CD4-positive, alpha-beta T cell treated with Interleukin-1 beta for 1 hour (primary cell): ENCODE measurements at places on chromosomes 11 and 22.

DNA sequence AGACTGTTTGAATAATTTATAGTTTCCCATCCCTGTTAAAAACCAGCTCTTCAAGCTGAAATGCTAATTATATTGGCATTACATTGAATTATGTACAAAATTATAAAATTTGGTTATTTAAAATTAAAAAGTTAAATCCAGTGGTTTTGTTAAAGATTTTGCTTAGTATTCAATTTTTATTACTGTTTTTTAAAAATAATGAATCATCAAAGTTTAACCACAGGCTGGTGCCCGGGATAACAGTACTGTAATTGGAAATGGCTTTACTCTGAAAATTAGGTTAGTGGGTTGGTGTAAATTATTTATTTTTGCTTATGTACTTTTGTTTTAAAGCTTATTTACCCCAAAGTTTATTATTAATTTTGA lies 45.4 kb upstream of the WEE1 start:
- no peak for DNase-seq

- no peak for DNase-seq
These were observed 11.2 kb downstream of the TMEM121B start for GRCh38 chr22:17109976-17110375.

GRCh38 chr11:1943977-1944376 lies 3.2 kb upstream of the MRPL23 start:
- no peak for DNase-seq

GRCh38 chr11:111387363-111387762 lies 8.3 kb upstream of the POU2AF1 start:
- no peak for DNase-seq

GRCh38 chr11:81916451-81916850 lies 817.2 kb downstream of the FAM181B start:
- no peak for DNase-seq

GRCh38 chr11:61871158-61871597 lies 20.2 kb downstream of the FADS3 start:
- peak; percentile 51 for DNase-seq

DNA sequence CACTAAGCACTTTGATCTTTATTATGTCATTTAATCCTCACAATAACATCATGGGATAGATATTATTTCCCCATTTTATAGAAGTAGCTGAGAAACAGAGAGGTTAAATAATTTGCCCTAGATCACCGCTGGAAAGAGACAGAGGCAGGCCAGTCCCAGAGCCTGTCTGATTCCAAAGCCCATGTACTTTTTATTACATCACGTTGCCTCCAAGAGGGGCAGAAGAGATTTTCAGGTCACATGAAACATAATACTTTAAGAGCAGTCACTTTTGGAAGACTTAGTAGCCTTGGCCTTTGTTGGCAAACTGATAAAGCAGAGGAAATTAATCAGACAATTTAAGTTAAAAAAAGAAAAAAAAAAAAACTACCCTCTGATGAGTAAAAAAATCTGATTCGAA lies 200.2 kb upstream of the ARHGAP20 start:
- DNase-seq = no peak

DNA sequence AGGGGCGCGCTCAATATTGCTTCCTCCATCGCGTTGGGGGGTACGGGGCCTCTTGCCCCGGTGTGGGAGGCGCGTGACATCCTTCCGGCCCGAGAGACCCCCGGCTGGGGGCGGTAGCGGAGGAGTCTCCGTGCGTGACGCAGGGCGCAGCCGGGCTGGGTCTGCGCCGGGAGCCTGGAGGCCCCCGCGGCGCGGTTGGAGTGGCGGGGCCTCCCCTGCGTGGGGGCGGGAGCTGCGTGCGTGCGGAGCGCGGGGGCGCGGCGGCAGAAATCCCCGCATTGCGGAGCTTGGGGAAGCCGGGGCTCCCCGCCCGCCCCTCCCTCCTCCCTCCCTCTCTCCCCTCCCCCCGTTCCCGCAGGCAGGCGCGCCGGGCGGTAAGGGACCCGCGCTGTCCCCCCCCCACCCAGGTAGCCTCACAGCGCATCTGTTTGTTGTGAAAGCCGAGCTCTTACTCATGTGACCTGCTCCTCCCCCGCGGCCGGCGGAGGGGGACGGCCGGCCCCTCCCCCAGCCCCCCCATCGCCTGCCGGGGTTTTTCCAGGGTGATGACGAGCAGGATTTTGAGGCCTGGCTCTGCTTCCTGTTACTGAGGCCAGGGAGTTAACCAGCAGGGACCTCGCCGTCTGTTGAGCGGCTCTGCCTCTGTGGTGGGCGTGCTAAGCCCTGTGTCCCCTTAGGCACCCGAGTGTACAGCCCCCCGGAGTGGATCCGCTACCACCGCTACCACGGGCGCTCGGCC lies 1.6 kb downstream of the PIM3 start:
- peak; percentile 90 for DNase-seq

DNA sequence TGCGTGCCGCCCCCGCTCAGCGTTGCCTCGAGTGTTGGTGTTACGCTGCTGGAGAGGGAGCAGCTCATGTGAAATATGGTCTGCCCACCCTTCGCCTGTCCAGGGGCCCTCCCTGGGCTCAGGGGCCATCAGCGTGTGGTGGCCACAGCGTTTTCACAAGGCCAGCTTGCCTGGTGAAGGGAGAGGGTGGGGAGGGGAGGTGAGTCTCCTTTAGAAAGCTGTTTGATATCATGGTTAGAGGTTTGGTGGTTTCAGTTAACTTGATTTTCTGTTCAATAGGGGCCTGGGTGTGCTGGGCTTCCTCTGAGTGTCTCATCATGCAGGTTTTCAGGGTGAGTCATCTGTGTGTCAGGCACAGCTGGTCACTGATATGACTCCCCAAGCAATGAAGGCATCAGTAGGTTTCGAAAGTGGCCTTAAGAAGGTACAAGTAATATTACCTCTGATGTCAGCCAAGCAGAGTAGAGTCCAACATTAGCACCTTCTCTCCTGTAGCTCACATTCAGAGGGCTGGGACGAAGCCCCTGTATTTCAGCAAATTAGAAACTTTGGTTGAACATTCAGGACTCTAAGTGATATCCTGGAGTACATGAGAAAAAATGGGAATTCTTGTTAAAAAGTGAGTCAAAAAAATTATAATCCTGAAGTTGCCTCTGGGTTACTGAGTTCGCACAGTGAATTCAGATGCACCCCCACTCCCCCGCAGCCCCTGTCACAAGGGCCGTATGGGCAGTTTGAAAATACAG lies 172.5 kb downstream of the TBC1D22A start:
- DNase-seq = no peak

GRCh38 chr11:62340269-62340901 lies 3.1 kb downstream of the ASRGL1 start:
- DNase-seq = peak; percentile 65

DNA sequence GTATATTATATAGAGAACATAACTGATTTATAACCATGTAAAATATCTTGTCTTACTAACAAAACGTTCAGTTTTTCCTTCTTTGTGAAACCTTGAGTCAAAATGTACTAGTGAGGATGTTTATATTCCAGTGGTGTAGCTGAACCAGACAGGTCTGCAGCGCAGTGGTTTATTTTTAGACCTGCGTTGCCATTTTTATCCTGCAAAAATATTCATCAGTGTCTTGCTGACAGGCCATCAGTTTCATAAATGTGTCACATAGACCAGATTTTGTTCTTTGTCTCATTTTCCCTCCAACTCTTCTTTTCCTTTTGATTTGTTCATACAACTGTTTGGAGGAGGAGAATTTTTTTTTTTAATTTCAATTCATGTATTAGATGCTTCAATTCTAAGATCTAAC lies 43.1 kb downstream of the HSD17B12 start:
- no peak for DNase-seq

DNA sequence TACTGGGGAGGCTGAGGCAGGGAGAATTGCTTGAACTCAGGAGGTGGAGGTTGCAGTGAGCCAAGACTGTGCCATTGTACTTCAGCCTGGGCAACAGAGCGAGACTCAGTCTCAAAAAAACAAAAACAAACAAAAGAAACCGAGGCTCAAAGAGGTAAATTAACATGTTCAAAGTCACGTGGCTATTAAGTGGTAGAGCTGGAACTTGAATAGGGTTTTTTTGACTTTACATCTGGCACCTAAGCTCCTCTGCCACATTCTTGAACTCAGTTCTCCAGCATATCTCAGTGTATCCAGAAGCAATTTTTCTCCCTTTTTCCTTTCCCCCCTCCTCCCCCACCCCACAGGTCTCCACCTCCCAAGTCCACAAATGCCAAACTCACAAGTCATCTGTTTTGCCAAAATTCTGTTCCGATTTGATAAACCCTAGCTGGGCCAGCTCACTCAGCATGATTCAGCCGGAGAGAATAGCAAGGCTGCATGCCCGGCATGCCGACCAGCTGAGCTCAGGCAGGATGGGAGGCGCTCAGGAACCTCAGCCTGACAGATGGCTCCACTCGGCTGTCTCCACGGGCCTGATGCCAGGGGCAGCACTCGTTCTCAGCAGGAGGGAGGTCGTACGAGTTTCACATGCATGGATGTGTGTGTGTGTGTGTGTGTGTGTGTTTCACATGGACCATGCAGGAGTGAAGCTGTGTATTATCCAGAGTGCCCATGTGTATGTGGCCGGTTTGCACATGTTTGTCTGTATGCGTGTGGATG lies 63.2 kb upstream of the RRAS2 start:
- DNase-seq = no peak

DNA sequence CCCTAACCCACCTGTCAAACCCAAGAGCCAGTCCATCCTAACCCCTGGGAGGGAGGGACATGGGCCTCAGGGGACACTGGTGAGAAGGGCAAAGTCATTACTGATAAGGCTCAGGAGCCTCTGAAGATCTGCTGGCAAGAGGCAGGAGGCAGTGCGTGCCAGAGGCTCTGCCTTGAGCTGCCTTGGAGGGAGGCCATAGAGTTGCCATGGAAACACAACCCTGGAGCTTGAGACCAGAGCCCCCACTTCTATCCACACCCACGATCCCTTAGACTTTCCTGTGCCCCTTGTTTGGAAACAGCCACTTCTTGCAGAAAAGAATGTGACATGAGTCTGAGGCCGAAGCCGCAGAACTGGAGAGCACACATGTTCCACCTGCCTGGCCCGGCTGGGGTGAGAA lies 89.7 kb upstream of the CSNK2A3 start:
- DNase-seq = no peak

DNA sequence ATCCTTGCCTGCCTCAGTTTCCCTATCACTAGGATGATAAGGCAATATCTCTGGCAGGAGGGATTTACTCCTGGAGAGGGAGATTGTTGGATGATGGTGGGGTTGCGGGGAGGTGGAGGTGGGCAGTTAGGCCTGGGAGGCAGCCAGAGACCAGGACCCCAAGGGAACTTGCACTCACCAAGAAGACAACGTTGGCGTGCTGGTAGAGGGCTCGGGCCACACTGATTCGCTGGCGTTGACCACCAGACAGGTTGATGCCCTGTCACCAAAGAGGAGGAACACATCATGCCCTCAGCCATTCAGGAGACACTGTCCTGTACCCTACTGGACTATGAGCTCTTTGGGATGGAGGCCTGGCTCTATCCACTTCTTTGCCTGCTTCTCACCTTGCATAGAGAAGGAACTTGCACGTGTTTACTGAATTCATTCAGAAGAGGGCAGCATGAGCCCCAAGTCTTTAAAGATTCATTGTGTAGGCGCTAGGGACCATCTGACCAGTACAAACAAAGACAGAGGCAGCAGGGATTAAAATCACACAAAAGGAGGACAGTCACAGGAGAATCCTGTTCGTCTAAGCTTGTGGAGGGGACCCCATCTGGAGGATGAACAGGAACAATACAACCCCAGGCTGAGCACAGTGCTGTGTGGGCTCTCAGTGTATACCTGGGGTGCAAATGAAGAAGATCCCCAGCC lies 24.2 kb upstream of the KCNJ11 start:
- DNase-seq = no peak

DNA sequence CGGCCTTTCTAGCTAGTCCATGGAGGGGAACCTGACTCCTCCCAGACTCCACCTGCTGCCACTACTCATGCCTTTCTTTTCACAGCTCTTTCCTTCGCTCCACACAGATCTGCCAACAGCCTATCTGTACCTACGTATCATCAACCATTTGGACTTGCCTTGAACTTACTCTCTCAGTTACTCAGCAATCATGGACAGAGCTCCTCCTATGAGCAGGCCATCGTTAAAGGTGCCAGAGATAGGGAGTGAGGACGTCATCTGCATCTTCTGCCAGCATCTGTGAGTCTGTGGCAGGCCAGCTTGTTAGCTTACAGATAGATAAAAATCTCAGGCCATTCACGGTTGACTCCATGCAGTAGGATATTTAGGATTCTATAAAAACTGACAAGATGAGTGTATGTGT lies 162.9 kb upstream of the ZBED5 start:
- DNase-seq = no peak

DNA sequence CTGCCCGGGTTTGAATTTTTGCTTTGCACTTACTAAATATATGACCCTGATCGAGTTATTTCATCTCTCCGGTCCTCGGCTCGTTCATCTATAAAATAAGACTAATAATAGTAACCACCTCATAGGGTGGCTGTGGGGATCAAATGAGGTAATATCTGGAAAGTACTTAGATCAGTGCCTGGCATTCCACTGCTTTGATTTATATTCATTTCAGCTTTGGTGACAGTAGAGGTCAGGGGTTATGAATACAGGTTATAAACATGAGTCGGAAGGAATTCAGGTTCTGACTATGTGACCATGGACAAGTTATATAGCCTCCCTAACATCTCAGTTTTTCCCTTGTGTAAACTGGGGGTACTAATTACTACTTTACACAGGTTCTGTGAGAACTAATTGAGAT lies 2.9 kb upstream of the TEAD1 start:
- DNase-seq = no peak

- DNase-seq = no peak
These were observed 33.8 kb downstream of the AMOTL1 start for GRCh38 chr11:94801866-94802460.

DNA sequence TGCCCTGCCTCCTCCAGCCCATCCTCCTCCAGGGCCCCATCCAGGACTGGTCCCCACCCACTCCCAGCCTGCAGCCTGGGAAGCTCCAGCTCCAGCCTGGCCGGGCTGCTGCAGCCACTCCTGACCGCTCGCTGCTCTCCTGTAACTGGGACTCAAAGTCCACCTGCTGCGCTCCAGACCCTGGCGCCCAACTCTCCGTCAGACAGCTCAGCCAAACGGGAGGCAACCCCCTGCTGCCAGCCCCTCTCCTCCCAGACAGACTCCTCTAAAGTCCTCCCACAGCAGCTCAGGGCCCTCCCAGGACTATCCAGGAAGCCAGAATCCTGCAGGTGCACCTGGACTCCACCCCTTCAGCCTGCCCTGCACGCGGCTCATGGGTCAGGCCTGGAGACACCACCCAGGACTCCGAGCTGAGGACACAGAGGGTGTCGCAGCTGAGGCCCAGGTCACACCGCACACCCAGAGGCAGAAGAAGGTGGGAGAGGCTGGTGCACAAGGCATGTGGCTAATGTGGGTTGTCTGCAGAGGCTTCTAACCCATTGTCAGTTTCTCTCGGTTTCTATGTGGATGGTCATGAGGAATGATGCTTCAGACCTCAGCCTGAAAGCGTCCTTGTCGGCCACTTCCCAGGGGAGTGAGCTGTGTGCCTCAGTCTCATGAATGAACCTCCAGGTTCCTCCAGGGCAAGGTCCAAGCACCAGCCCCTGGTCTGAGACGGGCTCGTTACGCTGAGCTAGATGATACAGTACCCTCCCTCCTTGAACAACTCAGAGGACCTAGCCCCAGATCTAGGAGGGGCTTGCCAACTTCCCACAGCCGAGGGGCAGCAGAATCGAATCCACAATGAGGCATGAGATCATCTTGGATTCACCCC lies 1514.8 kb downstream of the TBC1D22A start:
- DNase-seq = no peak
